ENCODE measurements at places on chromosomes 16 and 17. TPM values are rescaled to one million over a fixed set of nuclear protein-coding genes. Genes with fewer than 3 reads are reported as not detected.

Gene PPM1E
- under 0.01 TPM for total RNA-seq

- DNase-seq, result no peak
These were observed 309.8 kb downstream of the XYLT1 start for GRCh38 chr16:17160920-17161431.

Gene SAMD14
- 1.1 TPM for total RNA-seq

- DNase-seq, result no peak
These were observed 6.7 kb downstream of the TBC1D24 start for GRCh38 chr16:2481676-2482075.

Gene CES1
- under 0.01 TPM for total RNA-seq

DNA sequence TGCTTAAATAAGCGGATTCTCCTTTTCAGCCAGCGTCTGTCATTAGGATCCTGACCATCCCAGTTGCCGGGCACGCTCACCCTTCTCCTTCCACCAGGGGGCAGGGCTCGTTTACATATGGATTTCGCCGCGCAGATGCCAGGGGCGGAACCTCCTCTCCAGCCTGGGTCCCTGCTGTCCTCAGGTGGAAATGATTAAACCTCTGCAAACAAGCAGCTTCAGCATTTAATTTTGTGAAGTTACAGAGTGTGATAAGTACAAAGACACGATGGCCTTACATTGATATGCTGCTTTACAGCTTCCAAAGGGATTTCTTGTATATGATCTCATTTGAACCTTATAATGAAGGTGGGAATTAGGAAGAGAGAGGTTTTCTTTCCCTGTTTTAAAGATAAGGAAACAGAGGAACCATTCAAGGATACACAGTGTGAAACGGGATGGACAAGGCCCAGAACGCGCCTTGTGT, 3.9 kb upstream of the KRT28 start:
- peak; percentile 76 for DNase-seq

- no peak for DNase-seq
These were observed 251.8 kb downstream of the MAF start for GRCh38 chr16:79348521-79349306.

GRCh38 chr16:71347146-71347545, 11.4 kb upstream of the CALB2 start:
- DNase-seq, result no peak

Gene STAT5A
- total RNA-seq, result 603 TPM

Gene CYTH1
- total RNA-seq, result 49.0 TPM

Data from hematopoietic multipotent progenitor cell (in vitro differentiated cells).